ENCODE measurements at places on chromosomes 1 and 21.

DNA sequence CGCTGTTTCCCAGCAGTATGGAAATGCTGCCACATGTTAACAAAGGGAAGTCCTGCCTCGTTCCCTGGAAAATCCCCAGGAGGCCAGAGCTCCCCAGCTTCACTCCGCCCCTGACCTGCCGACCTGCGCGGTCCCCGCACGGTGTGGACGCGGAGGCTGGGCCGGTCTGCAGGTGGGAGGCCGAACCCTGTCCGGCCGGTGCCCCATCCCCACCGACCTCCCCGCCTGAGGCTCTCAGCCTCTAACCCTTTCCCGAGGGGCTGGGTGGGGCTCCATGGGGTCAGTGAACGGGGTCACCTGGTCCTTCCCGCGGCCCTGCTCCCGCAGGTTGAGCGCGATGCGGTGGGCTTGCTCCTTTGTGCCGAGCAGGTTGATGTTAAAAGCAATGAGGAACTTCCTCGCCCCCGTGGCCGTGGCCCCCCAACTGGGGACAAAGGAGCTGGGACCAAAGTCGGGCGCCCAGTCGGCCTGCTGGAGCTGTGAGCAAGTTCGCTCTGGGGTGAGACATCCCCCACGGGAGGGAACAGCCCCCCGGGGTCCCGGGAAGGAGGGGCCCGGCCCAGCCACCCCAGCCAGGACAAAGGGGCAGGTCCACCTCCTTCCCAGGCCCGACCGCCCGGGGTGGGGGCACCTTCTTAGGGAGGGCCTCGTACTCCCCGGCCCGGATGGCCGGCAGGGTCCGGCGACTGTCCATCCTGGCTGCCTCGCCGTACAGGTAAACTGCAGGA lies 4.0 kb downstream of the FTCD start:
- no peak for DNase-seq

DNA sequence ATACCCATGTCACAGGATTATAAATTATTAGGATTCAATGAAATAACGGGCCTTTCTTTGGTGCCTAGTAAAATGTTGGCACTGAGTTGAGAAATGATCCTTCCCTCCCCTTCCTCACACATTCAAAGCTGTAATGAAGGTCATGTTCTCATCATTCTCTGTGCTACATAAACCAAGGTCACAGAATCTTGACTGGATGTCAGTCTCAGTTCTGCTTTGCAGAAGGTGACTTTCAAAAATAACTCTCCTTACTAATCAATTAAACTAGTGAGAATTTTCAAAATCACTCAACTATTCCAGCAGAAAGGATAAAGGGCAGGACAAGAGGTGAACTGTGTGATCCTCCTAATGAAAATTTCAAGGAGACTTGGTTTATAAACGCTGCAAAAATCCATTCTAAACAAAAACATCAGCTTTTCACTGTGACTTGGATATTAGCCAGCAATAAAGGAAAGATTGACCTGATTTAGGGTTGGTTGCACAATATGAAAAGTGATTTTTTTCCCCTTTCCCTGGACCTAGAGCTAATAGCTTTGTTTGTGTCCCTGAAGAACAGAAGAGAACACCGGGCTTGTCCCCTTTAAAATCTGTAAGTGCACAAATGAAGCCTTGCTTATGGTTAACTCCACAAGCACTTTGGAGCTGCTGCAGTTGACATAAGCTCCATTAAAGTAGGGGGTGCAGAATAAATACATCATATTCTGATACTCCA lies 120.1 kb downstream of the SEC16B start:
- no peak for DNase-seq

DNA sequence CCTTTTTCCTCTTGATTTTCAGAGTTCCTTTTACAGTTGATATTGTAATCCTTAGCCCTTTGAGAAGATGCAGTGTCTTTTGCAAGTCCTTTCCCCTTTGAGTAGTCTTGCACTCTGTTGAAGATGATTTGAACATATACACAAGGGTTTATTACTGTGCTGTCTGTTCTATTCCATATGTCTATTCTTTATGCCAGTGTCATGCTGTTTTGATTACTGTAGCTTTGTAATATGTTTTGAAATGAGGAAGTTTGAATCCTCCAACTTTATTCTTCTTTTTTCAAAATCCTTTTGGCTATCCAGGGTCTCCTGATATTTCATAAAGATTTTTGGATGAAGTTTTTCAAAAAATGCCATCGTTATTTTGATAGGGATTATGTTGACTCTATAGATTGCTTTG lies 101.0 kb downstream of the POFUT2 start:
- DNase-seq: no peak

GRCh38 chr1:218514689-218515088 lies 169.6 kb downstream of the TGFB2 start:
- DNase-seq: no peak

- DNase-seq: no peak
Observed at GRCh38 chr1:109883248-109883955, 27.2 kb upstream of the CSF1 start.

DNA sequence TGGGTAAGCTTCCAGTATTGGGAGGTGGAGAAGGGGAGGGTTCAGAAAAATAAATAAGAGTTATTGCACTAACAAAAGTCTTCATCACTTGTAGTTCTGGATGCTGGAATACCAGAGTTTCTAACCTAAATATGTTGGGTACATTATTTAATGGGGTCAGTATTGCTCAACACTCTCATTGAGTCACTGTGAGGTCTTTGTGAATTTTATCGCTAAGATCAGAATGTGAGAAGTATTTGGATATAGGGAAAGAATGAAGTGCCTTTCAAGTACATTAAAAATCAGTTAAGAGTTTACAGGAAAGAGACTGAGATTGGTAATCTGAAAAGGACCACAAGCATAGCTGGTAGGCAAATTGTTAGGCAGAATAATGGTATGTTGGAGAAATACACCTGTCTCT lies 8.8 kb downstream of the SNRPE start:
- no peak for DNase-seq

- DNase-seq: no peak
Observed at GRCh38 chr1:24551960-24552571, 3.8 kb upstream of the NCMAP start.

GRCh38 chr1:46131093-46131492 lies 1.3 kb downstream of the PIK3R3 start:
- DNase-seq: no peak

GRCh38 chr1:231318015-231318355 lies 19.7 kb downstream of the EXOC8 start:
- no peak for DNase-seq

- DNase-seq: peak; percentile 30
Observed at GRCh38 chr21:14550135-14550534, 4.0 kb upstream of the SAMSN1 start.

DNA sequence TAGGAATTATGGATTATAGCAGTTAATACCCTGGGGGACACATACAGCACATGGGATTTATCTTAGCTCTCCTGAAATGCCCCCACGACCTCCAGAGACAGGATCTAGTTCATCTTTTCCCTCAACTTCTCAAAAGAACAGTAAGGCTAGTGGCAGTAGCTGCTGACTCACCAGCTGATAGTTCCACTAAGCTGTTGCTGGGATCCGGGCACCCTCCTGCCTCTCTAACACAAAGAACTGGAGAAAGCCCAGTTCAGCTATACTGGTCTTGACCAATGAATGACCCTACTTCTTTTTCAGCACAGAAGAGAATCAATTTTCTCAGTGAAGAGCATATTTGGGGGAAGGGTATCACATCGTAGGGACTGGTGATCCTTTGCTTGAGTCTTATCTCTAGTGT lies 84.1 kb downstream of the PGBD5 start:
- DNase-seq: no peak

DNA sequence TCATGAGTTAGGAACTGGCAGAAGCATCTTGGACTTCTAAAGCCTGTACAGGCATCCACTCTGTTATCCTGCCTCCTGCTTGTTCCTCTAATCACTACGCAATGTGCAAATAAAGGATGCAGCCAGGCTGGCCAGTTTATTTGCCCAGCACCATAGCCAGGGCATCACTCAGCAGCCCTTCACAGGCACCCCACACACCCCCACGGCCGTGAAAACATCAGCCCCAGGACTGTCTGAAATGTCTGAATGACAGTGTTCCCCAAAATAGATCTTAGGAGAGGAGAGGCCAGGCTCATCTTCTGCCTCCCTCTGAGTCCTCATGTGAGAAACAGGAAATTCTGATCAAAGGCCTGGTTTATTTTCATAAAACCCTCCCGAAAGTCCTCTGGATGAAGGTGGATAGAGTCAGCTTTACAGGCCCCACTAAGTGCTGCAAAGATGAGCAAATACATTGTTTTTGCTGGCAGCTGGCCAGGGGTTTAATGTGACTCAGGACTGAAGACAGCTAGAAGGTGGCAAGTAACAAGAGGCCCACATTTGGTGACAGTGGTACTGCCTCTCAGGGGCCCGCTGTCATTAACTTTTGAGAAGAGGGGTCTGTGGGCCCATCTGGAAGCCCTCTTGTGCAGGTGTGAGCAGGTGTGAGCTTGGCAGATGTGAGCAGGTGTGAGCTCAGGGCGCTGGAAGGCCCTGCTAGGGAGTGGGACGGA lies 32.9 kb downstream of the GRHL3 start:
- DNase-seq: no peak

- no peak for DNase-seq
Observed at GRCh38 chr1:15197591-15198447, 44.3 kb downstream of the TMEM51 start.

- DNase-seq: no peak
Observed at GRCh38 chr1:204647114-204647804, 38.3 kb downstream of the LRRN2 start.

DNA sequence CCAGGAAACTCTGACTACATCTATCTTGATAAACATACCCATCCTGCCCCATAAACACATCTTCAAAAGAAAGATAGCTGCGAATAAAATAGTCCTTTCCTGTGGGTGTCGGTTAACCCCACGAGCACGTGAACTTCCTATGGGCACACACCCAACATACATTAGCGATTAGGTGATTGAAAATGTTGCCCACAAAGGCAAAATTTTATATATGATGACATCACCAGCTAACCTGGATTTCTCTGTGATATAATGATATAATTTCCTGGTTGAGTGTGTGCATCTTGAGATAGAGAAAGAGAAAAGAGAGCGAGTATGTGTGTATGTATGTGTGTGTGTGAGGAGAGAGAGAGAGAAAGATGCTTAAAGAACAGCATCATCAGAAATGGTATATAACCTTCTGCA lies 296.1 kb downstream of the PTPRC start:
- DNase-seq: peak; percentile 53

GRCh38 chr1:202987922-202988583 lies 19.1 kb upstream of the TMEM183A start:
- no peak for DNase-seq

Data from CD4-positive, alpha-beta T cell treated with Interferon gamma for 1 hour (primary cell).